ENCODE measurements at places on chromosomes 2 and 18.

GRCh38 chr2:30149513-30149912, 2.7 kb downstream of the YPEL5 start:
- DNase-seq, result no peak

DNA sequence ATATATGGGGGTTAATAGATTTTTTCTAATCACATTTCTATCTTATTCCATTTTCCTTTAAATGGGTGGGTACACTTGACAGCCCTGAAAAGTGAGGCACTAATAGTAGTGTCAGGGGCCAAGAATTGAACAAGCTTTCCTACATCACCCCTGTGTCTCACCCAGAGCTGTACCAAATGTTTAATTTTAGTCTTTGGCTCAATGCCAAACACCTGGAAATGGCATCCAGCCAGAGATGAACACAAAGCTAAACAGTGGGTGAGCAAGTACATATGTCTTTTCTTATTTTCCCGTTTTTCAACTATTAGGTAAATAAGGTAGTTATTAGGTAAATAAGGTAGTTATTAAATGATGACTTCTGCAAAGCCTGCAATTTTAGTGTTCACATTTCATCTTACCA, 276.3 kb upstream of the ERBB4 start:
- no peak for DNase-seq

DNA sequence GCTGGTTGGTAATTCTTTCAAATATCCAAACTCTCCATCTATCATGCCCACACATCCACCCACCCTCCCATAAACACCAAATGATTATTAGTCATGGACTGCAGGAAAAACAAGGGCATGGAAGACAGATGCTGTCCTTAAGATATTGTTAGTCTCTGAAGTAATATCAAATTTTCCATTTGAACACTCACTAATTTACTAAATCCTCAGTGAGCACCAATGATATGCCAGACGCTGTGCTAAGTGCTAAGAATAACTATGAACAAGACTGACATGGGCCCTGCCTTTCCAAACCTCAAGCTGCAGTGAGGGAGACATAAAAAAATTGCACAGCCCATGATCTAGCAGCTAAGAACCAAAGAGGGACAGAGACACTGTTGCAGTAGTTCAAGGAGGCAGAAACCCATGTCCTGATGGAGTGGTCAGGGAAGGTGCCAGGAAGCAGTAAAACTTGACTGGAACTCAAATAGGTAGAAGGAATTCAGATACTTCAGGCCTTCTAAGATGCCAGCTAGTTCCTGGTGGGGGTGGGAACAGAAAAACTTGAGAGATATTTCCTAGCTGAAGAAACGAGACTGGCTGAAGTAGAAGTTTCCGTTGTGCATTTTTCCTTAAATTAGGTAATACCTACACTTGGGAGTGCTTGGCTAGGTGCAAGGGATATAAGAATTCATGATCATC, 182.1 kb downstream of the OSR1 start:
- no peak for DNase-seq

GRCh38 chr2:159647667-159648066, 31.3 kb upstream of the BAZ2B start:
- no peak for DNase-seq

DNA sequence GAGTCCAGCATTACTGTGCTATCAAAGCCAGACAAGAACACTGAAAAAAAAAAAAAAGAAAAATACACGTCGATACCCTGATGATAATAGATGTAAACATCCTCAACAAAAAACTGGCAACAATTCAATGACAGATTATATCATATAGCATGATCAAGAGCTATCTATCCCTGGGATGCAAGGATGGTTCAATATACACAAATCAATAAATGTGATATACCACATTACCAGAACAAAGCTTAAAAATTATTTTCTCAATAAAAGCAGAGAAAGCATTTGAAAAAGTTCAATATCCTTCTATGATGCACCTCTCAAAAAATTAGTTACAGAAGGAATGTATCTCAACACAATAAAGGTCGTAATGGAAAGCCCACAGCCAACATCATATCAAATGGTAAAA, 332.8 kb upstream of the MMADHC start:
- DNase-seq, result no peak

All from AG04449 (cell line).